ENCODE measurements at places on chromosomes 4 and X. TPM values are rescaled to one million over a fixed set of nuclear protein-coding genes. Genes with fewer than 3 reads are reported as not detected.

GRCh38 chr4:1508161-1509160 lies 102.2 kb upstream of the NKX1-1 start:
- H3K36me3 ChIP-seq, result no peaks in the 10 kb centered on the region
- H3K27ac ChIP-seq, result no peak overlapping the region
- peaks cover 9% of the 10 kb centered on the region for H3K4me1 ChIP-seq
- no peaks in the 10 kb centered on the region for H3K27me3 ChIP-seq
- no peak overlapping the region for H3K4me3 ChIP-seq
- DNase-seq, result no peak

CXCL6 gene
- 0.30 TPM for total RNA-seq

DNA sequence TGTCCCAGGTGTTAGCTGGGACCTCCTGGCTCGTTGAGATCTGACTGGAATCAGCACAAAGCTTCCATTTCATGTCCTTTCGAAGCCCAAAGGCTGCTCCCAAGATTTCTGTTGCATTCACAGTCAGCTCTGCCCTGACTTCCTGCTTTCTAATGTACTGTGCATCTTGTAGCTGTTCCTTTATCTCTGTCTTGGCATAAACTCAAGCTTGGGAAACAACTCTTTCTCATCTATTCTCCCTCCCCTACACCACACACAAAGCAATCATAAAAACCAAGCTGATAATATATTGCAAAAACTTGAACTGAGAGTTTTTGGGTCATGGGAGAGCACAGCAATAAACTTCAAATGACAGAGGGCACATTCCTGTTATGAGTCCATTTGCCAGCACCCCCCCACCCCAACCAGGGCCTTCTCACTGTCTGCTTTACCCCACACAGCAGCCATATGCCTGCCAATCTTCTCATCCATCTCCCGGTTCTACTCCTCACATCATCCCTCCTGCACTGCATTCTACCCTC lies 76.3 kb downstream of the SYNPO2 start:
- H3K36me3 ChIP-seq, result no peaks in the 10 kb centered on the region
- DNase-seq, result no peak
- H3K27ac ChIP-seq, result no peak overlapping the region
- peaks cover 19% of the 10 kb centered on the region for H3K4me1 ChIP-seq

- H3K27ac ChIP-seq, result no peak overlapping the region
- DNase-seq, result no peak
- no peaks in the 10 kb centered on the region for H3K27me3 ChIP-seq
- no peak overlapping the region for H3K4me3 ChIP-seq
- no peaks in the 10 kb centered on the region for H3K4me1 ChIP-seq
Measured at GRCh38 chr4:174018236-174018635, 265.2 kb downstream of the FBXO8 start.

- H3K4me1 ChIP-seq, result peaks cover 3% of the 10 kb centered on the region
- H3K36me3 ChIP-seq, result no peaks in the 10 kb centered on the region
- no peak overlapping the region for H3K27ac ChIP-seq
- H3K4me3 ChIP-seq, result no peak overlapping the region
- H3K27me3 ChIP-seq, result no peaks in the 10 kb centered on the region
Measured at GRCh38 chrX:3450881-3451570, 104.6 kb upstream of the MXRA5 start.

- no peak overlapping the region for H3K27ac ChIP-seq
- H3K4me1 ChIP-seq, result no peaks in the 10 kb centered on the region
- no peaks in the 10 kb centered on the region for H3K36me3 ChIP-seq
Measured at GRCh38 chrX:21056622-21057021, 317.6 kb upstream of the CNKSR2 start.

DNA sequence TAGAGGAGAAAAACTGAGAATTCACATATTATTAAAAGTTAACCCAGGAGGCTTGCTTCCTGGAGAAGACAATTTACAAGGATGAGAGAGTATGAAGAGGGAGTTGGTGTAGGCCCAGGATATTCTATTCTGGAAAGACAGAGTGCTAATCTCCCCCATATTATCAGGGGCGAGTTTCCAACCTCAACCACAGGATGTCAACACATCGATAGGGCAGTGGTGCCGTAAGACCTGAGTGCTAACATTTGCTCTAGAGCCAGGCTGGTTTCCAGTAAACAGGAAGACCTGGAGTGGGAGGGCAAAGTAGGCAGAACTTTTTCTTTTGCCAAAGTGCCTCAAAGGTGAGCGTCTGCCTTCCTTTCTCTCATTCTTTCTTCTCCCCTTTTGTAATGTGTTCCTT lies 2.8 kb upstream of the AWAT1 start:
- DNase-seq, result no peak
- no peak overlapping the region for H3K4me3 ChIP-seq
- H3K36me3 ChIP-seq, result no peaks in the 10 kb centered on the region
- H3K27me3 ChIP-seq, result no peaks in the 10 kb centered on the region

GRCh38 chr4:8135666-8136065 lies 22.9 kb downstream of the ABLIM2 start:
- no peak overlapping the region for H3K27ac ChIP-seq
- H3K36me3 ChIP-seq, result no peaks in the 10 kb centered on the region
- no peak overlapping the region for H3K4me3 ChIP-seq
- no peak for DNase-seq

DNA sequence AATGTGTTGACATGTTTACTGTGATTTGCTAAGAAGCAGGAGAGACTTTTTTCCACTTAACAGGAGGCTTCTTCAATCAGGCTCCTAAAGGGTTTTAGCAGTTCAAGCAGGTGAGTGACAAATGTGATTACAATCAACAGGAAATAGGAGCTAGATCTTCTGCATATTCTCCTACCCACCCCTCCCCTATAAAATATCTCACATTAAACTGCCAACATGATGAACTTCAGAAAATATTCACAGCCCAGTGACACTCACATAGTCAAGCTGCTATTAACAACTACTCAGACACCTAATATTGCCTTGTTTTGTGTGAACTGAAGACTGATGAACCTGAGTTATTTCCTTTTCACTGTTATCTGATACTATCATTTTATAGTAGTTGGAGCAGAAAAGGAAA lies 55.9 kb upstream of the ANTXR2 start:
- no peaks in the 10 kb centered on the region for H3K4me1 ChIP-seq
- H3K27ac ChIP-seq, result no peak overlapping the region
- no peak for DNase-seq
- no peaks in the 10 kb centered on the region for H3K27me3 ChIP-seq
- no peaks in the 10 kb centered on the region for H3K36me3 ChIP-seq
- no peak overlapping the region for H3K4me3 ChIP-seq

GRCh38 chr4:21032089-21032645 lies 331.9 kb downstream of the PACRGL start:
- DNase-seq, result no peak
- no peak overlapping the region for H3K27ac ChIP-seq
- H3K27me3 ChIP-seq, result no peaks in the 10 kb centered on the region

- no peak overlapping the region for H3K27ac ChIP-seq
- H3K4me3 ChIP-seq, result no peak overlapping the region
- no peaks in the 10 kb centered on the region for H3K4me1 ChIP-seq
- no peaks in the 10 kb centered on the region for H3K27me3 ChIP-seq
- H3K36me3 ChIP-seq, result no peaks in the 10 kb centered on the region
Measured at GRCh38 chr4:142700531-142700930, 145.6 kb downstream of the INPP4B start.

GRCh38 chrX:1657367-1658070 lies 42.7 kb downstream of the ASMT start:
- H3K4me3 ChIP-seq, result peak overlapping the region; percentile 3
- no peaks in the 10 kb centered on the region for H3K4me1 ChIP-seq
- H3K36me3 ChIP-seq, result no peaks in the 10 kb centered on the region
- H3K27me3 ChIP-seq, result no peaks in the 10 kb centered on the region
- H3K27ac ChIP-seq, result no peak overlapping the region

KCTD8 gene
- total RNA-seq, result 0.10 TPM

DNA sequence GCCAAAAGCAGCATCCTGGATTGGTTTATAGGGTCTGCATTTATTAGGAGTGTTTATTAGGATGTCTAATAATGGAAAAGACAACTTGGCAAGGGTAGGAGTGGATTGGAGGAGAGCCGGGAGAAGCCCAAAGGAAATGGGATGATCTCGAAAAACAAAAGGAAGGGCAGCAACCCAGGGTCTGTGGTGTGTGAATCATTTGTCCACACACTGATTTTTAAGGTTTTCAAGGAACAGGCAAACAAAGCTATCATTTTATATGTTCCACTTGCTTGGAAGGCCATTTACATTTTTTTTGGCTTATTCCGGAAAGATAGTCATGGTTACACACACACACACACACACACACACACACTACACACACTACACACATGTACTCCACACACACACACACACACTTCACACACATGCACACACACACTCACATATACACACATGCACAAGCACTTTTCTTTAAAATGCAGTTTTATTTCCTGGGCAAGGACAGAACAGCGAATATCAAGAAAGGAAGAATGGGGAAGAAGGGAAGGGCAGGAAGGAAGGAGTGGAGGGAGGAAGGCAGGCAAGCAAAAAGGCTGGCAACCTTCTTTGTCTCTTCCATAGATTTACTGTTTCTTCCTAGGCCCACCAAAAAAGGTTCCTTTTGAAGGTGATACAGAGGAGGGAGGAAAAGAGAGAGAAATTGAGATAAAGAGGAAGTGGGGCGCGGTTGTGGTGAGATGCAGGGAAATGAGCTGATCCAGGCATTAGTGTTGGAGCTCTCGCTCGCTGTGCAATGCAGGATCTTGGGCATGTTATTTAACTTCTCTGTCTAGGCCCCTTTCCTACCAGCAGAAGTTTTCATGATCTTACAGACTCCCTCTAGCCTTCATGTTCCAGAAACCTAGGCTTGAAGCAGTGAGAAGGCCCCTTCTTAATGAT lies 88.6 kb upstream of the MAML3 start:
- H3K36me3 ChIP-seq, result no peaks in the 10 kb centered on the region
- DNase-seq, result no peak
- H3K4me1 ChIP-seq, result peaks cover 29% of the 10 kb centered on the region
- no peaks in the 10 kb centered on the region for H3K27me3 ChIP-seq
- H3K27ac ChIP-seq, result peak overlapping the region; percentile 38

NR3C2 gene
- 29.8 TPM for total RNA-seq

GRCh38 chrX:46676399-46677356 lies 82.2 kb downstream of the SLC9A7 start:
- no peak overlapping the region for H3K4me3 ChIP-seq
- no peak for DNase-seq
- H3K27ac ChIP-seq, result no peak overlapping the region

PCDH7 gene
- total RNA-seq, result 7.5 TPM

MEPE gene
- not detected for total RNA-seq

- H3K27me3 ChIP-seq, result no peaks in the 10 kb centered on the region
- DNase-seq, result no peak
- no peaks in the 10 kb centered on the region for H3K4me1 ChIP-seq
- no peaks in the 10 kb centered on the region for H3K36me3 ChIP-seq
- no peak overlapping the region for H3K4me3 ChIP-seq
- H3K27ac ChIP-seq, result no peak overlapping the region
Measured at GRCh38 chrX:40761762-40762161, 26.4 kb upstream of the MED14 start.

DNA sequence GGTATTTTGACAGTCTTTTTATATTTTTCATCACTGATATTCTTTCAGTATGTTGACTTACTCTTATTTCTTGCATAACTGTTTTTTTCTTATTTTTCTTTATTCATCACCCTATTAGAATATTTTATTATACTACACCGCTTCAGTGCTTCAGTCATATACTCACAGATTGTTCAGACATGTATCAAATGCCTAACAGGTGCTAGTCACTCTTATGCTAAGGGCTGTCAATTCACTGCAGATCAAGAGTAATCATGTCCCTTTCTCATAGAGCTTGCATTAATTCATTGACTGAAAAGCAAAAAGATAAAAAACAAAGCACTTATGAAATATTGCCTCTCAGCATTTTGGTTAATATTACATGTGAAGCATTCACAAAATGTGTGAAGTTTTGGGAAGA lies 1435.6 kb downstream of the STIM2 start:
- H3K36me3 ChIP-seq, result no peaks in the 10 kb centered on the region
- no peak overlapping the region for H3K4me3 ChIP-seq
- no peaks in the 10 kb centered on the region for H3K4me1 ChIP-seq

DNA sequence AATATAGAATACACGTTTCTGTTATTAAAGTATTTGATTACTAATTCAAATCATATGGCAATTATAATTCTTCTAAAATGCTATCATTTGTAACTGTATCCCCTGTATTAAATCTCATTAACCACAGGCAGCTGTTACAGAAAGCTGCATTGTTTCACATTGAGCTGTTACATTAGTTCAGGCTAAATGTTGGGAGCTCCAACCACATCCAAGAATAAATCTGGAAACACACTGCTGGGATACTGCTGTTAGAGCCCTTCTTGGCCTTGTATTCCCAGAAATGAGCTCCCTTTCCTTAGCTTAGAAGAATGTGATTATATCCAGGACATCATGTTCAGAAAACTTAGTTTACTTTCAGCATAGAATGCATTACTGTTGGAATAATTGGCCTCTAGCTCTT lies 48.2 kb downstream of the GUCY1B1 start:
- no peaks in the 10 kb centered on the region for H3K36me3 ChIP-seq
- no peaks in the 10 kb centered on the region for H3K4me1 ChIP-seq
- H3K27ac ChIP-seq, result no peak overlapping the region
- no peak for DNase-seq
- no peaks in the 10 kb centered on the region for H3K27me3 ChIP-seq
- H3K4me3 ChIP-seq, result no peak overlapping the region

STATH gene
- total RNA-seq, result not detected

- no peak overlapping the region for H3K4me3 ChIP-seq
- no peak for DNase-seq
- no peaks in the 10 kb centered on the region for H3K36me3 ChIP-seq
Measured at GRCh38 chrX:65598559-65599147, 64.1 kb upstream of the LAS1L start.

DNA sequence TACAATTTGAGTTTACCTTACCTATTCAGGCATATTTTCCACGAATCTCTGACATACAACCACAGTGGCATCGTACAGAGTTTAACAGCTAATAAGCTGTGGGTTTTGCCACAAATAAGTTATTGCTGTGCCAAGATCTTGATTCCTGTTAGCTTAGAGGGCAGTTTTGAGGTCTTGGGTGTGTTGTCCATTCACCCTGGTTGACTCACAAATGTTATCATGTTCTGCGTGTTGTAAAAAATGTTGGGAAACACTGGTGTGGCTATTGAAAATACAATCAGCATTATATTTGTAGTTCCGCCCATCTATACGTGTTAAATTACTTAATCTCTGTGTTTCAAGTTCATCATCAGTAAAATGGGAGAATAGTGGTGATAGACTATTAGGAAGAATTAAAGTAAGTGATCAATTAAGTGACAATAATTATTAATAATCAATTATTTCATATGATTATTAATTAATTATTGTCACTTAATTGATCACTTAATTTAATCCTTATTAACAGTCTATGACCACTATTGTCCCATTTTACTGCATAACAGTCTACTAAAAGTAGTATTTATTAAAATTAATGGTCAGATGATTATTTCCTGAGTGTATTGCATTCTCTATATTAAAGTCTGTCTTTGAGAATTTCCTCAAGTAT lies 96.3 kb downstream of the TMA16 start:
- no peaks in the 10 kb centered on the region for H3K4me1 ChIP-seq
- no peaks in the 10 kb centered on the region for H3K36me3 ChIP-seq
- DNase-seq, result no peak

ADRA2C gene
- total RNA-seq, result 2.0 TPM

RAB9B gene
- total RNA-seq, result 1.1 TPM

RIPPLY1 gene
- total RNA-seq, result not detected

UBA1 gene
- 128 TPM for total RNA-seq

H2AZ1 gene
- total RNA-seq, result 142 TPM

SUPT20HL1 gene
- total RNA-seq, result not detected
